ENCODE measurements at places on chromosomes 11 and 22.

GRCh38 chr22:26837784-26838470, 180.5 kb downstream of the MIAT start:
- DNase-seq, result no peak

DNA sequence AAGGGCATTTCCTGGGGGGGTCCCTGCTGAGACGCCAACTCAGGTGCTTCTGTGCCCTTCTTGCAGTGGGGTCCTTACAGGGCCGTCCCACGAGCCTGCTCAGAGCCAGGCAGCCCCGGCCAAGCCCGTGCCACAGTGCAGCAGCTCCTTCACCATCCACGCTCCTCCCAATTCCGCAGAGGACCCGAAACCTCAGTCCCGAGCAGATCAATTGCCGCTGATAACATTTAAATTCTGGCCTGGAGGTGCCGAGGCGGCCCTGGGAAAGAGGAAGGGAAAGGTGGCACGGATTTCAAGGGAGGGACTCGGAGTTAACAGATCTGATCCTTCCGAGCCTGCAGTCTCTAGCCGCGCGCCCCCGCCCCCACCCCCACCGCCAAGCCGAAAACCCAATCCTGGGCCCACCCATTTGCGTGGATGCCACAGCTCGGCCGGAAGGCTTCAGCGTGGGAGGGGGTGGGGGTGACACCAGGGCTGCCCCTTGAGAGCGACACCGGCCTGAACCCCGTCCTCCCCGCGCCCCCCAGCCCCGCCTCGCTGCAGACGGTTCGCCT, 32.3 kb upstream of the JAM3 start:
- DNase-seq, result no peak

DNA sequence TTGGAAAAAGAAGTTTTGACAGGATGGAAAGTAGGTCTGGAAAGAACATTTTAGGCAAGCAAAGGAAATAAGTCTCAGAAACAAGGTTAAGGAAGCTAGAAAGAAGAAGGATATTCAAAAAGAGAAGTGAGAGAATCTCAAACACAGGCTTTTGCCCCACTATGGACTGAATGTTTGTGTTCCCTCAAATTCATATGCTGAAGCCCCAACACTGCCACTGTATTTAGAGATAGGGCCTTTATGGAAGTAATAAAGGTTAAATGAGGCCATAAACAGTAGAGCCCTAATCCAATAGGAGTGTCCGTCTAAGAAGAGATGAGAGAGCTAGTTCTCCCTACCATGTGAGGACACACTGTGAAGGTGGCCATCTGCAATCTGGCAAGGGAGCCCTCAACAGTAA, 20.6 kb upstream of the RPS13 start:
- DNase-seq, result no peak

- DNase-seq, result no peak
Measured at GRCh38 chr11:2553886-2554285, 109.1 kb downstream of the KCNQ1 start.

DNA sequence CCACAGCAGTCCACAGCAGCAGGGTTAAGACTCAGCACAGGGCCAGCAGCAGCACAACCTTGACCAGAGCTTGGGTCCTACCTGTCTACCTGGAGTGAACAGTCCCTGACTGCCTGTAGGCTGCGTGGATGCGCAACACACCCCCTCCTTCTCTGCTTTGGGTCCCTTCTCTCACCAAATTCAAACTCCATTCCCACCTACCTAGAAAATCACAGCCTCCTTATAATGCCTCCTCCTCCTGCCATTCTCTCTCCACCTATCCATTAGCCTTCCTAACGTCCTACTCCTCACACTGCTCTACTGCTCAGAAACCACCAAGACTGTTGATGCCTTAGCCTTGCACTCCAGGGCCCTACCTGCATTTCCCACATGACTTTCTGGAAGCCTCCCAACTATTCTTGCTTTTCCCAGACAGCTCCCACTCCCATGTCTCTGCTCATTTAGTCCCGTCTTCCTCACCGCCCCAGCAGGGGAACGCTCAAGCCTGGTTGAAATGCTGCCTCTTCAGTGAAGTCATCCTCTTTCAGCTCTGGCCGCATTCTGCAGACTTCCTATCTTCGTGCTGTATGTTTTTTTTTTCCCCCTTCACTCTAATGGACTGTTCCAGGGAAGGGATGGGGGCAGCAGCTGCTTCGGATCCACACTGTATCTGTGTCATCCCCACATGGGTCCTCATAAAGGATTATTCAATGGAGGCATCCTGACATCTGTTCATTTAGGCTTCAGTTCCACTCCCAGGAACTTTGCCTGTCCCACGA, 3.3 kb downstream of the IL18BP start:
- DNase-seq, result no peak

- no peak for DNase-seq
Measured at GRCh38 chr22:50717709-50718351, 20.2 kb upstream of the ACR start.

GRCh38 chr11:101051677-101052076, 77.9 kb downstream of the PGR start:
- DNase-seq, result no peak

DNA sequence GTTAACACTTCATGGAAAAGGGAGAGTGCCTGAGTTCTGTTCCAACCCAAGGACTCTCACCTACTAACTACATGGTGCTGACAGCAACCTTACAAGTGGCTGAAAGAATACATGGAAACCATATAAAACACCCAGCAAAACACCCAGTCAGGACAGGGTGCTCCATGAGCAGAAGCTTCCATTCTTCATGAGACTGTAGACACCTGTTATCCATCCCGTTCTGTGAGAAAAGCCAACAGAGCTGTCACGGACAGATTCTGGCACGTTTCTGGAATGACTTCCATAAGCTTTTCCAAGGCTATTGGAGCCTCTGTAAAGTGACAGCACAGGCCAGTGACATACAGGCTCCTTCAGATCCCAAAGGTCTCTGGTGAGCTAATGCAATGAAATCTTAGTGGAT, 23.2 kb downstream of the PRR14L start:
- no peak for DNase-seq

- DNase-seq, result no peak
Measured at GRCh38 chr11:58639669-58640068, 17.2 kb downstream of the CNTF start.

DNA sequence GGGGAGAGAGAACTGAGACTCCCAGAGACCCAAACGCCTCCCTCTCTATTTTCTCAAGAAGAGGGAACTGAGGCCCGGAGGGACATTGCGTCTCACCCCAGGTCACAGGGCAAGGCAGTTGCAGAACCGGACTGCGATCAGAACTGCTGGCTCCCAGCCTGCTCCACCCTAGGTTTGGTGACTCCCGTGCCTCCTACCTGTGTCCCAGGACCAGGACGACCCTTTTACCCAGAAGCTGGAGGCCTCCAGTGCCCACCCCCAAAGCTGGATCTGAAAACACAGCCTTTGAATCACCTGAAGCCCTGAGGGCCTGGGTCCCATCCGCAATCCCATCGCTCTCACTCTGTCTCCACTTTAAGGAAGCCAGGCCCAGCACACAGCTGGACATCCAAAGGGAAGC, 1.4 kb downstream of the GSTT4 start:
- no peak for DNase-seq

- no peak for DNase-seq
Measured at GRCh38 chr11:130096823-130097222, 27.1 kb downstream of the APLP2 start.

DNA sequence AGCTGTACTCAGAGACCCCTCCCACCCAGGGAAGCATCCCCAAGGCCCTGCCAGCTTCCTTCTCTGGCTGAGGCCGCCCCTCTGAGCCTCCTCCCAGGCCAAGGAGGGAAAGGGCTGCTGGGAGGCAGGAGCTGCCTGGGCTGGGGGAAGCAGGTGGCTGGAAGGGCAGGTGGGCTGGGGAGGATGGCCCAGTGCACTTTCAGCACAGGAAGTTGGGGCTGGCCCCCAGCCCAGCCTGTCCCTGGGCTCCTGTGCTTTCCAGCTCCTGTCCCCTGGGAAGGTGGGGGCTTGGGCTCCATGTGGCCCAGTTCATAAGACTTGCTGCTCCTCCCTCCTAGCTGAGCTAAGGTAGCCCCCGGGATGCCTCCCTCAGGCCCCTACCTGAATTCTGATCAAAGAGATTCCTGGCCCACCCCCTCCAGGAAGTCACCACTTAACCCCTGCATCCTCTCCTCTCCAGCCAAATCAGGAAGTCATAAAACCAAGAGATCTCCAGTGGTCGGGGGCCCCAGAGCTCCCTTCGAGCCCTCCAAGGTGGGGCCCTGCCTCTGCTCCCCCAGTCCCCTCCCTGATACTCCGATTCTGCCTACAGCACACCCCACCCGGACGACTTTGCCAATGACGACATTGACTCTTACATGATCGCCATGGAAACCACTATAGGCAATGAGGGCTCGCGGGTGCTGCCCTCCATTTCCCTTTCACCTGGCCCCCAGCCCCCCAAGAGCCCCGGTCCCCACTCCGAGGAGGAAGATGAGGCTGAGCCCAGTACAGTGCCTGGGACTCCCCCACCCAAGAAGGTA, 4.9 kb downstream of the PPP1CA start:
- no peak for DNase-seq

DNA sequence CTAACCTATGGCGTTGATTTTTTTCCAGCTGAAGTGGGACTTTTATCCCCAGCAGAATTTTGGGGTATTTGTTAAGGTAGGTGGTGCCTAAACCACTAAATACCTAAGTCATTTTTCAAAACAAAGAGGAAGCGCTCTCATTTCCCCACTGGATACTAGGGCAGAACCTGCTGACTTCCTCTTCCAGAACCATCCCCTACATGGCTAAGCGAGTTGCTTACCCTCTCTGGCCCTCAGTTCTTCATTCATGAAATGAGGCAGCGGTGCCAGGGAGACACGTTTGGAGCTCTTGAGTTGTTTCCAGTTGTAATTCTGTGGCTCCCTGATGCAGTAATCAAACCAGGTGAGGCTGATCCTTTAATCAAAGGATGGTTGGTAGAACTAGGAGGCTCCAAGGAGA, 10.0 kb upstream of the MTMR3 start:
- no peak for DNase-seq

DNA sequence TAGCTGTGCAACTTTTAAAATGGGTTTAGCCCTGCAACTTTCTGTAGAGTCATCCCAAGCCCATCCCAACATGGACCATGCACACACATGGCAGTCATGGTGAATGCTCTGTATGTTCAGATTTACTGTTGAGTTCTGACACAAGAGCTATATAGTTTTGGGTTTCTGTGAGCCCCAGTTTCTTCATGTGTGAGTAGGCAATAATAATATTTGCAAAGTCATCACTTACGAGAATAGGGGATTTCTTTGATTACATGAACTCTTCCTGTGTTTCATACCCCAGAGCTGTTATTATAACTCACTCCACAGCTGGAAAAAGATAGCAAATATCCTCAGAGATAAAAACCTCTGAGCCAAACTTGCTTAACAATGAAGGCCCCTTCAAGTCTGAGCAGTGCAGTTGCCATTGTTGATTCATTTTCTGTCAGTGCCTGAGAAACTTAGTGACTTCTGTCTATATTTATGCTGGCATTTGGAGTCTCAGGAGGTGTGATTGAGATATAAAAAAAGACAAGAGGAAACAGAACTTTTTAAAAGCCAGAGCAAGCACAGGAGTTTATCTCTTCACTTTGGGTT, 767.9 kb upstream of the API5 start:
- DNase-seq, result no peak

GRCh38 chr11:101803651-101804050, 111.2 kb upstream of the CEP126 start:
- no peak for DNase-seq

DNA sequence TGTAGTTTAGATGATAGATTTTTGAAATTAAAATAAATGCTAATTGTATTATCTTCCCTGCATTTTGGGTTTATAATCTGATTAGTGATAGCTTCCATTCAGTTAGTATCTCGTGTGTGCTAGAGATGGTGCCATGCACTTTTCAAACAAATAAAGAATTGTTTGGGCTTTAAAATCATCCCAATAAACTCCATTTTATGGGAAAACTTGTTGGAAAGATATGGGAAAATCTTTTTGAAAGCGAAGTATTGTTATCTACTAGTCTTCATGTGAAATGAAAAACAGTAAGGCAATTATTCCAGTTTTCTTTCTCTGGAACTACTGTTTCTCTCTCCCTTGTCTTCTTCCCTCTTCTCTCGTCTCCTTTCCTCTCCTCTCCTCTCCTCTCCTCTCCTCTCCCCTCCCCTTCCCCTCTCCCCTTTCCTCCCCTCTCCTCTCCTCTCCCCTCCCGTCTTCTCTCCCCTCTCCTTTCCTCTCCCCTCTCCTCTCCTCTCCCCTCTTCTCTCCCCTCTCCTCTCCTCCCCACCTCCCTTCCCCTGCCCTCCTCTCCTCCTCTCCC, 27.9 kb upstream of the MUC15 start:
- DNase-seq, result no peak

GRCh38 chr11:132062541-132062940, 692.1 kb downstream of the NTM start:
- DNase-seq, result no peak

All from stimulated activated CD4-positive, alpha-beta T cell treated with anti-CD3 and anti-CD28 coated beads, Interleukin-1b, Interleukin-23, amount 100 ng/mL, for 4 hours (primary cell).